Stimulated activated CD8-positive, alpha-beta memory T cell treated with anti-CD3 and anti-CD28 coated beads, Interleukin-15, amount 100 ng/mL, for 48 hours (primary cell): ENCODE measurements at places on chromosomes 2 and 18.

DNA sequence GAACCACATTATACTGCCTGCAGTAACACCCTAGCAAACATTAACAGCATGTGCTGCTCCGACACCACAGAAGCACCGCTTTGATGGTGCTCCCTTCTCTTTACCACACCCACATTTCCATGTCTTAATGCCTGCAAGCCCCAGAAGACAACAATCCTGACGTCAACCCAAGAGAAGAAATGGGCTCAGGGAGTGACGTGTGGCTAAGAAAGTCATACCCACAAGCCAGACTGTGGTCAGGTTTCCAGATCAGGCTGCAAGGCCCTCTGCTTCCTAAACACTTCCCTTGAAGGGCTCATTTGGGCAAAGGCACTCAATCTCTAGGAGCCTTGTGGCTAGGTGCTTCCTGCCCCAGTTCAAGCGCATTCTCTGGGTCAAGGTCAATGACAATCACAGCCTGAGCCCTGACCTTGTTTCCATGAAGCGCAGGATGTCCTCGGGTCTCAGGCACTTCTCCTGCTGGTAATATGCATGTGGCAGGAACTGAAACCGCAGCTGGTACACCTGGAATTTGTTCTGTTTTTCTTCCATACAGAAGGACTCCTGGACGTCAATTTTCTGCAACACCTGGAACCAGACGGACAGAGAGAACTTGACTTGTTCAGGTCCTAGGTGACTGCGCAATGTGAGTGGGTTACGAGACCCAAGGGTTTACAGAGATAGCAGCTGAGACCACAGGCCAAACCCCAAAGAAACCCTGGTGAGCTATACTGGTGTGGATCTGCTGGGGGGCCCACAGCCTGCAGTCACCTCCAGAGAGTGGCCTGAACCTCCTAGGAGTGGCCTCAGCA is 67.2 kb downstream of the POLR1A start:
- peak; percentile 59 for DNase-seq

- no peak for DNase-seq
Measured at GRCh38 chr2:144996225-144996795, 476.4 kb upstream of the ZEB2 start.

- DNase-seq, result no peak
Measured at GRCh38 chr2:66576561-66577320, 141.8 kb downstream of the MEIS1 start.

- DNase-seq, result no peak
Measured at GRCh38 chr2:47029737-47030524, 114.3 kb upstream of the MCFD2 start.

DNA sequence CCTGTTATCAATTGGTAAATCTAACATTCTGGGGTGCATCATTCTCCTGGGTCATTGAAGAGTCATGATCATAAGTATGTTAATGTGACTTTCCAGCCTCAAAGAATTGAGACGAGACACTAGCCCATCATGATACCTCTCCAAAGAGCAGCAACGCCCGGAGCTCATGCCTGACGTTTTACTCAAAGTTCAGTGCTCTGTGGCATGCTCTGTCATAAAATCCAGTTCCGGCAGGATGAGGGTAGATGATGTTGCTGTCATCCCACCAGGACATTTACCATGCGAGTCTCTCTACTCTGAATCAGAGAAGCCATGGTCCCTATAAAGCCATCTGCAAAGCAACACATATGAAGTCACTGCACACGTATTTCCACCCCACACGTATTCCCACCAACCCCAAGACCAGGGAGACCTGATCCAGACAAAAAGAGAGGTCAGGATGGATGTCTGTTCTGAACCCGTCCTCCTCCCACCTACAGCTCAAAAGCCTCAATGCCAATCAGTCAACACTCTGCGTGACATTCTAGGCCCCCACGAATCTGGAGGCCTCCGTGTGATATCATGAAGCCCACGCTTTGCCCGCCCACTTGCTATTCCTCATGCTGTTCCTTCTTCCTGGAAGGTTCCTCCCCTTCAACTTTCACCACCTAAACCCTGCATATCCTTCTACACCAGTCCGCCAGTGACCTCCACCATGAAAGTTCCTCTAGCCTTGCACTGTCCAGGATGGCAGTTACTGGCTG is 85.8 kb downstream of the DNMT3A start:
- DNase-seq, result no peak

DNA sequence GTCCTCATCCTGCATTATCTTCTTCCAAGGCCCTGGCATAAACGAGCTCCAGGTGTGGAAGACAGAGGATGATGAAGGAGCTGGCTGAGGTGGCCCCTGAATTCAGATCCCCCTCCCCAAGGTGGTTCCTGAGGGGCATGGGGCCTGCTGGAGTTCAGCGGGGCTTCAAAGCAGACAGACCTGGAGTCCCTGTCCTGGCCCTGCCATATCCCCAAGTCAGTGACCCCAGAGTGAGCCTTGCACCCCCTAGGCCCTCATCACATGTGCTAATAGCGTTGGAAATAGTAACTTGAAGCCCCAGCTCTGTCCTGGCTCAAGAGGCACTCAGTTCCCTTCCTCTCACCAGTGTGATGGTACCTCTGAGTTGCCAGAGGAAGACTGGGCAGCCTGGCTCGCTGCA is 172.9 kb downstream of the GALNT1 start:
- no peak for DNase-seq

DNA sequence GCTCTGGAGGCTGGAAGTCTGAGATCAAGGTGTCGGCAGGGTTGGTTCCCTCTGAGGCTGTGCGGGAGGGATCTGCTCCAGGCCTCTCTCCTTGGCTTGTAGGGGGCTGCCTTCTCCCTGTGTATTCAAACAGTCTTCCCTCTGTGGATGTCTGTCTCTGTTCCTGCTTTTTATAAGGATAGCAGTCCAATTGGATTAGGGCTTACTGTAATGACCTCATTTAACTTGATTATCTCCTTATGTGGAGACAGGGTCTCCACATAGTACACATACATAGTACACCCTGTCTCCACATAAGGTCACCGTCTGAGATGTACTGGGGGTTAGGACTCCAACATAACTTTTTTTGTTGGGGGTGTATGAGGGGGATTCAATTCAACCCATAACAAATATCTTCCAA is 30.5 kb downstream of the TCF7L1 start:
- no peak for DNase-seq

GRCh38 chr2:229467783-229468182 is 196.7 kb upstream of the PID1 start:
- no peak for DNase-seq

- DNase-seq, result no peak
Measured at GRCh38 chr18:832085-832681, 20.1 kb upstream of the YES1 start.

DNA sequence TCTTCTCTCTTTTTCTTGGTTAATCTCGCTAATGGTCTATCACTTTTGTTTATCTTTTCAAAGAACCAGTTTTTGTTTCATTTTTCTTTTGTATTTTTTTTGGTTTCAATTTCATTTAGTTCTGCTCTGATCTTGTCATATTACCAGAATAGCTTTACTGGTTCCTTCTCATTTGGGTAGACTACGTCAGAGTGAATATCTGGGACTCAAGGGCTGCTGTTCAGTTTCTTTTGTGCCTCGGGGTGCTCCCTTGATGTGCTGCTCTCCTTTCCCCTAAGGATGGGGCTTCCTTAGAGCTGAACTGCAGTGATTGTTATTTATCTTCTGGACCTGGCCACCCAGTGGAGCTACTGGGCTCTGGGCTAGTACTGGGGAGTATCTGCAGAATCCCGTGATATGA is 29.4 kb upstream of the IL1RN start:
- DNase-seq, result no peak

DNA sequence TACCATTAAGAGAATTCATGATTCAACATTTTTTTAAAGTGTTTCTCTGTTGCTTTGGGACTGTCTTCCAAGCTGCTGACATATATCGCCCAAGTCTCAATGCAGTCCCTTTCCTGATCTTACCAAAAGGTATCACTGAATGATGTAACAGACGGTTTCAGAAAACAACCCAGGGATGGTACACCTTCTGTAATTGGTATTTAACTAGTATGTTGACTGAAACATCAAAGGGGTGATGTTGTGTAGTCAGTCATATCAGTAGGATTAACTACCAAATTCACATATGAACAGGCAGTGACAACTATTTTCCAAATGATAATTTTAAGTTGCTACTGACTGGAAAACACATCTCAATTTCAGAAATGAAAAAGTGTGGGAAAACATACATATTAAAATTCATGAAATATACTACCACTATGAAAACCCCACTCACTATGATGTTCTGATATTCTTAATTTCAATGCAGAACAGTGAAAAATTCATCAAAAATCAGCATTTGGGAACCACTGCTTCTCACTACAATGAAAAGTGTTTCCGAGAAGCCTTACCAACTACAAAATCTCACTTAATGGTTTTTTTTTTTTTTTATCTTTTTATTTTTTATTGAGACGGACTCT is 59.8 kb downstream of the MEMO1 start:
- no peak for DNase-seq

DNA sequence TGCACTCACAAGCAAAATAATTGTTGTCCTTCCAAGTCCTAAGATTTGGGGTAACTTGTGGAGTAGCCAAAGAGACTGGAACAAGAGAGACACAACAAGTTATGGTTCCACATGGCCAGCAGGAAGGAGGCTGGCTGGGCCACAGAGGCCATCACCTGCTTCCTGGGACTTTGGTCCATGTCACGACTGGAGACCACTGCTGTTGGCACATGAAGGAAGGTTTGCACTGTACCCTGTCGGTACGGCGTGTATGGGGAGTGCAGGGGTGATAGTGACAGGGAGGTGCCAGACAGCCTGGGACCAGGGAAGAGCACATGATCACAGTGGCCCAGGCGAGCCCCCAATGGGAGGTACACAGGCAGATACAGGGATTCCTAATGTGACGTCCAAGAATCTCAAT is 15.5 kb downstream of the SLC66A2 start:
- no peak for DNase-seq

DNA sequence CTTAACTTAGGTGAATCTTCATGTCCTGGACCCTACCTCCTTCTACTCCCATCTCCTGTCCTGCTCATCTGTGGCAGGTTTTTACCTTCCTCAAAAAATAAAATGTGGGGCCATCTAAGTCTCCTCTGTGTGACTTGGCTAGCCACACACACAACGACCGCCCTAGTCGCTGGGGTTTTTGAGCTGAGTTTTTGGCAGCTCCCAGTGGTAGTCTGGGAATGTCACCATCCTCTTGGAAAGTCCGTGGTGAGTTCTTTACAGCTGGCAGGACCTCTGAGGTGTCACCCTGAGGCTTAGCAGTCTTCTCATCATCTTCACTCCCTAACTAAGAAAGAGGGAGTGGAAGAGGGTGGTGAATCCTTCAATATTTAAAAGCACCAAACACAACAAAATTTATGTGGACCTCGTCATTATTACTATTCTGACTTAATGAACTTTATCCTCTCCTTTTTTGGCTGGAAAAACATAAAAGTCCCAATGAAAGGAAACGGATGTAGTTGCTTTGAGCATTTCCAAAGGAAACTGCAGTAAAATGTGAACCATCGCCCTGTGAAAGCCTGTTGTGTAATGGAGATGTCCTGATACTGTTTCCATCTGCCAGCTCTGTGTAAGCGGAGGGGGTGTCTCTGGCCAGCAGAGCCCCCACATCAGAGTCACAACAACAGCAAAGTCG is 78.6 kb downstream of the VAPA start:
- DNase-seq, result no peak

DNA sequence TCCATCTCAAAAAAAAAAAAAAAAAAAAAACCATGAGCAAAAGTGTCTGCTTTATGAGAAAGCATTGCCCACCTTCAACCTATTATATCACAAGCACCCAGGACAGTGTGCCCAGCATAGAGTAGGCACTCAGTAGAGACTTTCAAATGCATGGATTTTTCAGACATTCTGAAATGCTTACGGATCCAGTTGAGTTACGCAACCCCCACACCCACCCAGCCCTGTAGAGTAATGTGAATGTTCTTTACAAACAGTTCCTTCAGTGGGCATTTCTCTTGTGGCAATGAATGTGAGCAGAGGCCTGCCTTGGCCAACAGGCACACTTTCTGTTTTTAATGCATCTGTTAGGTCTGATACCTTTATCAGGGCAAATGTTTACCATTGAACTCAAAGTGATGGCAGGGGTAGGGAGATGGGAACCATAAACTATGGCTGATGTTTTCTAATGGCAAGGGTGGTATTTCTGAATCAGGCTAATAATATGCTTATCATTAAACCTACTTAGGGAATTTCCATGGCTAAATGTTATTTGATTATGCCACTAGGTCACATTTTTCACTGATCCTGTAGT is 65.0 kb upstream of the RPL31 start:
- DNase-seq, result no peak

- no peak for DNase-seq
Measured at GRCh38 chr2:66428986-66429612, 5.8 kb upstream of the MEIS1 start.

DNA sequence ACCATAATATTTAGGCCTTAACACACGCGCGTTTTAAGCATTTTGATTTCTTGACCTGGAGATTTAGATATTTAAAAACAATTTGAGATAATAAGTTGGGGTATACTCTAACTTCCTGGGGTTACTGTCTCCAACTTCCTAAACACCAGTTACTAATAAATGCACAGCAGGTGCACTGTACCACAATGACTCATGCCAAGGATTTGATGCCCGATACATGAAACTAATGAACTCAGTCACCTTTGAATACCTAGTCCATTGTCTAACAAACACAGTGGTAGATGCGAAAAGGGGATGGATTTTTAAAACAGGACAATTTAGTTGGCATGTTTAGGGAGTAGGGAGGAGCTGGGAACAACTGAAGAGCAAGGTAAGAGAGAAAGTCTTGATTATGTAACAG is 21.2 kb downstream of the CABYR start:
- no peak for DNase-seq

DNA sequence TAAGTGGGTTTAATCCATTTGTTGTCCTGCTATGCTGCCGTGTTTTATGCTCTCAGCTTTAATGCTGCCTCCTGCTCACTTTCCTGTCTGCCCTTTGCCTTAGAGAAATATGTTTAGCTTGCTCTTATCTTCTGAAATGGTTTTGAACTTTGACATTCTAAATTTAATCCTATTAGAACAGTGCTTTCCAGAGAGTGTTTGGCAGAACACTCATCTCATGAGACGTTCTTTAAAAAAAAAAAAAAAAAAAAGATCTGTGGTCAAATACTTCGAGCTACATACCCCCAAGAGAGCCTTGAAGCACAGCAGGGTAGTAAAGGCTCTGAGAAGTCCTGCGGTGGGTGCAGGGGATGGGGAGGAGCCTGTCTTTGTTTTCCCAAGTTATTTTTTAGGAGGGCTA is 161.3 kb downstream of the SPP2 start:
- DNase-seq, result no peak

- no peak for DNase-seq
Measured at GRCh38 chr18:36813101-36813775, 15.6 kb downstream of the TPGS2 start.

DNA sequence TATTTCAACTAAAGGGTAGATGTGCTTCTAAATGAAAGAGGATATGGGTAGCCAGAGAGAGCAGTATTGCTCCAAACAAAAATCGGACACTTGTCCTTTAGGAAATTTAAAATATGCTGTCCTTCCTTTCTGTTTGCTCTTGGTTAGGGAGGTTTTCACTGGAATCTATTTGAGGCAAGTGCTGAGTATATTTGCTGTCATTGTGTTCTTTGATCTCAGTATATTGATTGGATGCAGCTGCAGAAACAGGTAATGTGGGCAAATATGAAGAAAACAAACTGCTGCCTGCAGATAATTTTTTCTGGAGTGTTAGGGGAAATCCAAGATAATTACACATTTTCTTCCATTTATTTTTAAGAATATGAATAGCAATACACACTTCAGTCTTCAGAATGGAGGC is 410.2 kb downstream of the NCKAP5 start:
- DNase-seq, result no peak
